ENCODE measurements at places on chromosomes 16 and 17.
A peak's percentile ranks its signal among the peaks of the same experiment; 100 is the strongest.

DNA sequence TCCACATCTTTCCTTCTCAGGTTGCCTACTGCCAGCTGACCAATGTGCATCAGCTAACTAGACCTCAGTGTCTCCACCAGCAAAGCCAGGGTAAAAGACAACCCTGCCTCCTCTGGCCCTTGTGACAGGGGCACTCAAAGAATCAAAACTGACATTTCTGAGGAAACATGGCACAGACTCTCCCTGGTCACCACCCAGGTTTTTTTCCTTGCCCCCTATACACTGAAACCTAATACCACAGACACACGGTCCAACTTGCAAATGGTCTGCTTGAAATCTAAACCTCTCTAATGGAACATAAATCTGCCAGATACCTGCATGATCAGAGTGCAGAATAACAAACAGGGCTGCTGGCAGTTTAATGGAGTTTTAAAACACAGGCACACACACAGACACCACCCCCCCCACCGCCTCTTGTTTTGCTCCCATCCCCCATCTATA, 19.5 kb upstream of the CORO6 start:
- H3K4me1 ChIP-seq: peaks cover 7% of the 10 kb centered on the region
- no peaks in the 10 kb centered on the region for H3K36me3 ChIP-seq
- no peak for DNase-seq
- H3K27ac ChIP-seq: no peak overlapping the region

GRCh38 chr17:16444258-16444886, 29.0 kb downstream of the TRPV2 start:
- no peak overlapping the region for H3K4me3 ChIP-seq
- peaks cover 20% of the 10 kb centered on the region for H3K36me3 ChIP-seq
- 0 out of 2 replicates have a peak, but pooled peaks cover 4% of the 10 kb centered on the region for H3K4me1 ChIP-seq
- DNase-seq: no peak

- H3K27me3 ChIP-seq: no peaks in the 10 kb centered on the region
- H3K27ac ChIP-seq: no peak overlapping the region
- DNase-seq: no peak
- H3K4me3 ChIP-seq: no peak overlapping the region
- H3K36me3 ChIP-seq: no peaks in the 10 kb centered on the region
- H3K4me1 ChIP-seq: no peaks in the 10 kb centered on the region
Measured at GRCh38 chr17:27564463-27564862, 66.5 kb upstream of the LGALS9 start.

GRCh38 chr17:29138184-29138955, 41.8 kb downstream of the MYO18A start:
- peak overlapping the region; percentile 81 for H3K27ac ChIP-seq
- peak; percentile 48 for DNase-seq
- peaks cover 25% of the 10 kb centered on the region for H3K4me1 ChIP-seq
- no peaks in the 10 kb centered on the region for H3K27me3 ChIP-seq

DNA sequence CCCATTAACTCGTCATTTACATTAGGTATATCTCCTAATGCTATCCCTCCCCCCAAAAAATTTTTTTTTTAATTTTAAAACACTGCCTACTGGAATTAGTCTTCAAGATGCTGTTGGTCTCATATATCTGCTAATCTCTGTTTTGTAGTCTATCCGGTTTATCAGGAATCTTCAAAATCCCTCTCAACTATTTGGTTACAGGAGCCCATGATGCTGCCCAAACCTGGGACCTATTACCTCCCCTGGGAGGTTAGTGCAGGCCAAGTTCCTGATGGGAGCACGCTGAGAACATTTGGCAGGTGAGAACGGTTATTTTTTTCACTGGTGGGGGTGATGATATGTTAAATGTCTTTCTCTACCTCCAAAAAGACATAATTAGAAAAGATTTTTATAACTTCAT, 6.9 kb downstream of the TEN1 start:
- H3K27me3 ChIP-seq: no peaks in the 10 kb centered on the region
- H3K27ac ChIP-seq: no peak overlapping the region
- H3K4me3 ChIP-seq: no peak overlapping the region
